ENCODE measurements at places on chromosomes 11 and 22.
A peak's percentile ranks its signal among the peaks of the same experiment; 100 is the strongest.

DNA sequence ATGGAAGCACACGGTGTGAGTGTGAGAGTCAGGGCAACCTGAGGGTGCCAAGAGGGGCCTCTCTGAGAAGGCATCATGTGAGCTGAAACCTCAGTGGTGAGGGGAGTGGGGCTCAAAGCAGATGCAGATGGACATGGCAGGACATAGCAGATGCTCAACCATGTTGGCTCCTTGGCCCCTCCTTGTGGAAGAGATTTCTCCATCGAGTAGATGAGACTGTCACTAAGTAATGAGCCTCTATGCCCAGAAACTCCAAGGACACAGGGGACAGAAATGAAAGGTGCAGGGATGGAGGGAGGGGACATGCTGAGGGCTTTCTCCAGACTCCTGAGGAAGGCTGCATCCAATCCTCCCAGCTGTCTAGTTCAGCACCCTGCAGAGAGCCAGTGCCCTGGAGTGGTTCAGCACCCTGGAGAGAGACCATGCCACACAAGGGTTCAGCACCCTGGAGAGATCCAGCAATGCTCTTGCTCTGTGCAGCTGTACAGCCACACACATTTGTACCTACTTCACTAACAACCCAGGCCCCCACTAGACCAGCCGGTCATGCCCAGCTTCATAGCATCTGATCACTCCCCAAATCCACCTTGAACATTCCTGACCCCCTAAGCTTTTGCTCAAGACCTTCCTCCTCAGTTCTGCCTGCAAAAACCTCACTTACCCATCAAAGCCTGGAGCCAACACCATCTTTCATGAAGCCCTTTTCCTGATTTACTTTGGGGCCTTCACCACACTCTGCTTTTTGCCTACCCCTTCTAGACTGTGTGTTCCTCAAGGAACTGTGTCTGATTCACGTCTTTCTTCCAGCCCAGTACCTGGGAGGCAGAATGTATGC is 252.0 kb downstream of the CTTN start:
- peak; percentile 65 for DNase-seq

DNA sequence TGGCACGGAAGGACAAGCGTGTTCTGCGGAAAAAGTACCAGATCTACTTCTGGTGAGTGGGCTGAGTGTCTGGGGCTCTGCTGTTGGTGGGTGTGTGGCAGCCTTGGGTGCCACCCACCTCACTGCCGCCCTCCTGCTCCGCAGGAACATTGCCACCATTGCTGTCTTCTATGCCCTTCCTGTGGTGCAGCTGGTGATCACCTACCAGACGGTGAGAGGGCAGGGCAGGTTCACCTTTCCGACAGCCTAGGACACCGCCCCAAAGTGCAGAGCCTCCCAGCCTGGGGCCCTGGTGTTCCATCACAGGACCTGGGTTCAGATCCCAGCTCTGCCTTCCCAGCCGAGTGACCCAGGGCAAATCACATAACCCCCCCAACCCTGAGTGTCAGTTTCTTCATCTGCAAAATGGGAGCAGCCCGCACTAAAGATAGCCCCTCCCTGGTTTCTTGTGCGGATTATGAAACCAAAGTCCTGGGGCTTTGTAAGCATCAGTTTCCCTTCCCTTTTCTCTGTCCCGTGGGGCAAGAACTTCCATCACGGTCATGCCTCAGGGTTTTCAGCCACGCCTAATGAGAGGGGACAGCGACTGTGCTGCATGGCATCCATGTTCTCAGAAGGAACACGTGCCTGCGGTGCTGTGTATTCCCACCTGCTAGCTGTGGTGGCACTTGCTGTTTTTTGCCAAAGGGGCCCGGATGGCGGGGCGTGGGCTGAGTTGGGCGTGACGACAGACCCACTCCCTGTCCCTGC is 9.8 kb upstream of the TAGLN start:
- no peak for DNase-seq

- no peak for DNase-seq
Observed at GRCh38 chr11:2523821-2524391, 79.1 kb downstream of the KCNQ1 start.

- no peak for DNase-seq
Observed at GRCh38 chr11:117908959-117909610, 20.1 kb downstream of the TMPRSS13 start.

DNA sequence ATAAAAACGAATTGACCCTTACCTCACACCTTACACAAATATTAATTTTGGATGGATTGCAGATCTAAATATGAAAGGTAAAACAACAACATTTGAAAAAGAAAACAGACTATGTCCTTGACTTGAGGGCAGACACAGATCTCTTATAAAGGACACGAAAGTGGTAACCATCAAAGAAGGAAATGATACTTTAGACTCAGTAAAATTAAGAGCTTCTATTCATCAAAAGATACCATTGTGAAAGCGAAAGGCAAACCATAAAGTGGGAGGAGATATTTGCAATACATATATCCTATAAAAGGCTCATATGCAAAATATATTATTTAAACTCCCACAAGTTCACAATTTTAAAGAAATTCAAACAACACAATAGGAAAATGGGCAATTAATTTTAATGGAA is 5.0 kb downstream of the HEPACAM start:
- no peak for DNase-seq

DNA sequence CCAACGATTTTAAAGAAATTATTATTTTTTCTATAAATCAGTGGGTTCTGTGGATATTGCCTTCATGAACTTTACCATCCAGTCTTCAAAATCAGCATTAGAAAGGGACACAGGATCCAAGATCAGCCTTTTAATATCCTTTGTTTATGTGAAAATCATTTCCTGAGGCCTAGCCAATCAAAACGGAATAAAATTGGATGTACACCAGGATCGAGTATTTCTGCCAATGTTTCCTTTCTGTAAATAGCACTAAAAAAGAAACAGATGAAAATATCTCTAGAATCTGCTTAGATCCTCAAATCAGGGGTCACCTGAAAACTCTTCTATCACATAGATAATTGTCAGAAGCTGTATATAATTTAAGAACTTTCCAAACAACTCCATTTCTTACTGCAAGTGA is 1598.5 kb downstream of the LRRC4C start:
- DNase-seq: no peak

DNA sequence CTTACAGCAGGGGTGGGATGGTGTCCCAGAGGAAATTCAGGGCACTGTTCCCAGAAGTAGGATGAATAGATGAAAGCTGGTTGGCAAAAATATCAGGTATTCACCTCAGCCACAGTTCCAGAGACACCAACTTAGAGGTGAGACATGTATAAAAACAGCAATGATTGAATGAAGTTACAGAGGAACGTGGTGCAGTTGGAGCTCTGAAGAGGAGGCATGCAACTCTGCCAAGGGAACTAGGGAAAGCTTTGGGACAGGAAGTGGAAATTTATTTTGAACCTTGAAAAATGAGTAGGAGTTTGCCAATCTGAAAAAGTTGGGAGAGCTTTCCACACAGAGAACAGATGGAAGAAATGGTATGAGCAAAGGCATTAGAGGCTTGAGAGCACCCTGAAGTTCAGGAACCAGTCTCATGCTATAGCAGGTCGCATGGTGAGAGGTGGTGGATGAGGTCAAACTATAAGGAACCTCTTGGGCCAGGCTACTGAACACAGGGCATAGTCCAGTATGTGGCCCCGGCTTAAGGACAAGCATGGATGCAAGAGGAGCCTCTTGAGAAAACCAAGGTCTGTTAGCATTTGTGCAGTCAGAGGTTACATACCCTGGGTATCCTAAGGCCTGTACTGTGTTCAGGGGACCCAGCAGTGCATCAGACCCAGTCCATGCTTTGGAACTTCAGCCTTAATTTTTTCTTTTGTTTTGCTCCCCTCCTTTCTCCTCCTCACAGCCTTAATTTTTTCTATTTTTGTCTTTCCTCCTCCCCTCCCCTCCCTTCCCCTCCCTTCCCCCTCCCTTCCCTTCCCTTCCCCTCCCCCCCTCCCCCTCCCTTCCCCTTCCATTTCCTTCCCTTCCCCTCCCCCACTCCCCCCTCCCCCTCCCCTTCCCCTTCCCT is 17.5 kb downstream of the PLEKHB1 start:
- no peak for DNase-seq

DNA sequence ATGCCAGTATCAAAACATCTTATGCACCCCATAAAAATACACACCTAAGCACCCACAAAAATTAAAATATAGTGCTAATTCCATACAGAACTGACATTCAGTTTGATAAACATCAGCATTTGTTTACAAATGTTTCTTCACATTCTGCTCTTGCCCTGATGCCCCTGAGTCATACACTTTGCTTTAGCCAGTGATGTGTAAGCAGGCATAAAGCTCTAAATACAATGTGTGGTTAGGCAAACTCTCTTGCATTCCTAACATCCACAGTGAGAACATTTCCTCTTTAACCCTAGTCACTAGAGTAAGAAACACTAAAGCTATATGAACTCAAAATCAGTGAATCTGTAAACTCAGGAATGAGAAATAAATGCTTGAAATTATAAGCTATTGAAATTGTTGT is 1060.7 kb downstream of the FAM181B start:
- no peak for DNase-seq

DNA sequence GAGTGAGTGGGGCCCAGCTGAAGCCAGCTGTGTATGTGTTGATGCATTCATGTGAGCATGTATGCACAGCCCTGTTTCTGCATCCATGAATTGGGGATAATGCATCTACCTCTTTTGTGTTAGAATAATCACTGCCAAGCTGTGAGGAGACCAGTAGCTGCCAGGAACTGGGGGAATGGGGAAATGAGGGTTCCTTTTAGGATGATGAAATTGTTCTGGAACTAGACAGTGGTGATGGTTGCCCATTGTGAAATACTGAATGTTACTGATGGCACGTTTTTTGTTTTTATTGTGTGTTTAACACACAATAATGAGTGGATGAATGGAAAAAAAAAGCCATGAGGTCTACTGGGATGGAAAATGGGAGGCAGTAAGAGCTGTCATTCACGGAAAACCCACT is 45.3 kb upstream of the WNT11 start:
- DNase-seq: no peak

- DNase-seq: no peak
Observed at GRCh38 chr22:23562186-23562585, 17.9 kb downstream of the IGLL1 start.

- DNase-seq: no peak
Observed at GRCh38 chr11:83293457-83293774, 7.2 kb upstream of the CCDC90B start.

GRCh38 chr11:95964281-95964680 is 40.4 kb upstream of the MTMR2 start:
- no peak for DNase-seq

GRCh38 chr11:72594493-72595291 is 79.5 kb downstream of the PDE2A start:
- DNase-seq: no peak

DNA sequence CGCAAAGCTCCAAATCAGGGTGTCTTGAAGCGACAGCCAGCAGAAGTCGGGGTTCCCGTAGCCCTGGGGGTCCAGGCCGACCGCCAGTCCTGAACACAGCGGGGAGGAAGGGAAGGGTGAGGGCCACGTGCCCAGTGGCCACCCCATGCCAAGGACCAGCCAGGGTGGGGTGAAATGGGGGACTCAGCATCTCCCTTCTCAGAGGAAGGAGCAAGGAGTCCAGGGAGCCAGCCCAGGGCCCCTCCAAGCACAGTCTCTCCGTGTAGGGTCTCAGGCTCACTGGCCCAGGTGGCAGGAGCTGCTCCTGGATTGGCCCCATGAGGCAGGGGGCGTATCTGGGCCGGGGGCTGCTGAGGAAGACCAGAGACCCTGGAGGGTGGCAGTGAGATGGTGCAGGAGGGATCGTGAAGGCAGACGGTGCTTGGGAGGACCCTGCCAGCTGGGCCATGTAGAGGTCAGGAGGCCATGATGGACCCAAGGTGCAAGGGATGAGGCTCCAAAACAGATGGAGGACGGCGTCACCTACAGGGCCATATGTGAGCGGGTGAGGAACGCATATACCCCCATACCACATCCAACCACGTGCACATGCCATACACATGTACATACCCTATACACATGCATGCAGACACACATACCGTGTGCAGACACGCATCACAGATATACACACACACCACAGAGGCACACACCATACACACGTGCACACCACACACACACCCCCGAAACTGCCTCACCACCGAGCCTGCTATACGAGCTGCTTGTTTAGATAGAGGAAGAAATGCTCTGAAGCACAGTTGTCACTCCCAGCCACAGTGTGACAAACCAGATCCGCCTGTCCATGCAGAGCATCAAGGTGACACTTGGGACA is 34.4 kb downstream of the TRMU start:
- no peak for DNase-seq

- no peak for DNase-seq
Observed at GRCh38 chr22:48780597-48781277, 1046.9 kb downstream of the BRD1 start.

DNA sequence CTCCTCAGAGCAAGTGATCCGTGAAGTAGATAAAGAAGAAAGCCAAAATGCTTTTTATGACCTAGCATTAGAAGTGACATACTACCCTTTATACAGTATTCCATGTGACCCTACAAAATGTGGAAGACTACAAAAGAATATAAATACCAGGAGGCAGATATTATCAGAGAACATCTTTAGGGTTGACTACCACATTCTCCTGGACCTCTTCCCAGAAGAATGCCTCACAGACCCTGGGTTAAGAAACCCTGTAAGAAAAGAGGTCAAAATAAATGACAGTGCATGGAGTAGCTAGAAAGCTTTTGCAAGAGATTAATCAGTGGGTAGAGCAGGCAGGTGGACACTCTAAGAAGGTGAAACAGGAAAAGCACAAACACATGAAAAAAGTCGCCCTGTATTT is 69.2 kb downstream of the FANCF start:
- no peak for DNase-seq

DNA sequence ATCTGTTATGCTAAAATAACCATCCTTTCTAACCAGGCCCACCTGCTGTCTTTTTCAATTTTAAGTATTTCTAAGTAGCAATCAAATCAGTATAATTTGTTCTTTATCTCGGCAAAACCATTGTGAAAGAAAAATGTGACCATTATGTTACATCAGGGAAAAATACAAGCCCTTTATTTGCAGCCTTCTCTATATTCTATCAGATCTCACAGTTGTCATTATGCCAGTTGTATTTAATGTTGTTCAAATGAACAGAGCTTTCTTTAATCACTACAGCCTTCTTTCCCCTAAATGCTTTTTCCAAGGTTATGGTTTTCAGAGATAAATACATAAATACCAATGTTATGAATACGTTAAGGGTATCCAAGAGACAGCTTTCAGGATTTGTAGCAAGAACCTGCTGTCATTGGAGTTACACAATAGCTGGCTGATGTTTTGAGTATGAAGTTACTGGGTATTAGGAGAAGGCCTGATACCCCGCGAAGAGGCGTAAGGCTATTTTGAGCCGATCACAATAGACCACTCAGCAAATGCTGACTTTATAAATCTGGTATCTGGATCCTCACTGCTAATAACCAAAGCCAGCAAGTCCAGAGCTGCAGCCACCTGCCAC is 406.3 kb downstream of the CADM1 start:
- DNase-seq: no peak

DNA sequence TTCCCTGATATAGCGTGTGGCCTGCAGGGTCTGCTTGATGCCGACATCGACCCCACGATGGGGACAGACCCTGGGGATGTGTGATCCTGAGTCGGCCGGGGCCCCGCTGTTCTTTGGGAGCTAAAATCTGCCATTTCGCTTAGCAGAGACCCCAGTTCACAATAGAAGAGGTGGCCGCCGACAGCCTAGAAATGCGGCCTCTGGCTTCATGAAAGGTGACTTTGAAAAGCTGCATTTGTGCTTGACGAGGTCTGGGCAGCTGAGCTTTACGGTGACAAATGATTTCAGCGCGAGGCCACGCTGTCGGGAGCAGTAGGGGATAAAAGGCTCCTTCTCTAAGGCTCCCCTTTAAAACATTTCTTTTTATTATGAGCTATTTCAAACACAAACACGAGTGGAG is 71.7 kb downstream of the RPS6KA4 start:
- no peak for DNase-seq

Measured in frontal cortex (tissue), 4 donors.